ENCODE measurements at places on chromosomes 3 and 15.

DNA sequence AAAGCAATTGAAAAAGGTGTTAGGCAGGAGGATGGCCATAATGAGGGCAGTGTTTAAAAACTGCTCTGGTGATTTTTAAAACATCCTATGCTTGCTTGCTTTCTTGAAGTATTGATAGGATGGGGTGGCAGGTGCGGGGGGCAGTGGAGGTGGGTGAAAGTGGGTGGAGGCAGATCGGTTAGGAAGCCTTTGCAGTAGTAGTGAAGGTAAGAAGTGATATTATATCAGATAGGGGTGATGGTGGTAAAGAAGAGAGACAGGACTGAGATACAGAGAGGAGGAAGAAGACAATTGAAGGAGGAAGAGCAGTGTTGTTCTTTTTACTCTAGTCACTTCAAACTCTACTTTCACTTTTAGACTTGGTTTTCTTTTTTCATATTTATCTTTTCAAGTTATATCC lies 11.1 kb downstream of the ZNF80 start:
- no peak for DNase-seq

DNA sequence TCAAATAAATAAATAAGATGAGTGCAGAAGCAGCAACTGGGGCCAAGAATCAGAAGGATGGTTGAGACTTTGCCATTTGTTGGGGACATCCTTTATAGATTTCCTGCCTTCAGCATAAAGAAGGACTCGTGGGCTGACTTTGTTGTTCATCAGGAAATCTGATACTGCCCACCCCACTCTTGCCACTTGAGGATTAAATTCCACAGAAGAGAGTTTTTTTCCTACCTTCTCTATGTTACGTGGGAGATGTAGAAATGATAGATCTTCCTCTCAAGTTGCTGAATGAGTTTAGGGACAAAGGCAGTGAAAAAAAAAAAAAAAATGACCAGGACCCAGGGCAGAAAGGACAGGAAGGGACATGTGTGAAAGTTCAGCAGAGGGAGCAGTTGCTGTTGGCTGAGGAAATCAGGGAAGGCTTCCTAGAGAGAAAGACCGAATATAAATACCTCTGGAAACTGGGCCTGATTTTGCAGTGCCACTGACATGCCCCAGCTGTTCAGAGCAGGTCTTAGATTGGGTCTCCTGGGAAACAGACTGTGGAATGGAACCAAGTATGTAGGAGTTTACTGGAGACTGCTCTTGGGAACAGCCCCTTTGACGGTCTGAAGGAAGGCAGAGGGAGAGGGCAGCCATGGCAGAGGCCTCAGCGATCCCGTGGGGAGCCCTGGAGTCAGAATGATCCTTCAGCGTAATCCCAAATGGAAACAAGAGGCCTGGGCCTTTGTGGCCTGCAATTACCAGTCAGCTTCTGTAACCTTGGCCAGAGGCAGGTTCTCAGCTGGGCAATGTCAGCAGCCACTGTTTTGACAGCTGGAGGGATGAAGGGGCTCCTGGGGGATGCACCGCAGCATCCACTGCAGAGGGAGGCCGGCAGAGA lies 50.9 kb downstream of the C3orf20 start:
- no peak for DNase-seq

DNA sequence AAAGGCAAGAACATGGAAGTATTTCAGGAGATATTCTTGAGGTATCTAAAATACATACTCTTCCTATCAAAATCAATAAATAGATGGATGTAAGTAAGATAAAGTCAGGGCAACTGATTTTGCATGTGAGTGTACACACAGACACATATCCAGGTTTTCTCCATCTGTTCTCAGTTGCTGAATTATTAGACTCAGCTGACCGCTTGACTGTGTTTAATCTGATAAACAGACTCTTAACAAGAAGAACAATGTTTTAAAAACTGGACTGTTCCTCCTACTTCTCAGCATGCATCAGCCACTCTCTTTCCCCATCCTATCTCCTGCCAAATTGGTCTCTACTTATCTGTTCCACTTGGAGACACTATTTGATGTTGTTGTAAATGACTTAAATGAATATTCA lies 73.5 kb downstream of the GOLGA8G start:
- DNase-seq: no peak

GRCh38 chr15:25737218-25737643 lies 125.9 kb downstream of the ATP10A start:
- no peak for DNase-seq

GRCh38 chr15:62497356-62497755 lies 332.3 kb upstream of the C2CD4B start:
- DNase-seq: no peak

DNA sequence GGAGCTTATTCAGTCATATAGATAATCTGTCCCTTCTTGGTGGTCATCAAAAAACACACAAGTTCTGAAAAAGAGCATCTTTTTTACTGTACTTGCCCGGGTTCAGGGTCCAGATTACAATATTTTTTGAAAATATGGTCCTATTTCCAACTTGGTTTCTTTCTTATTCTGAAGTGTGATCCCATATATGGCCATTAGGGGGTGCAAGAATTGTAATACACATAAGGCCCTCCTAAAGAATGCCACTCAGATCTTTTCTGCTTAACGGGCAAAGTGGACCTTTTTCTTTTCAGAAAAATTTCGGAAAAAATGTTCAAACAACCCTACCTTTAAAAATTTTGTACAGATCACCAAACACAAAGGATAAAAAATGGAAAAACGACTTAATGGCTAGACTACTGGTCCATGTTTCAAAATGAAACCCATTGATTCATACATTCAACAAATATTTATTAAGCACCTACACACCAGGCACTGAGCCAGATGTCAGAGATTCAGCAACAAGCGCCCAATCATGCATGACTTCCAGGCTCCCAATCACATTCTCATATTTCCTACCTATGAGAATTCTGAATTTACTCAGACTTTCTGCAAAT lies 102.0 kb upstream of the MYRIP start:
- DNase-seq: peak; percentile 12

DNA sequence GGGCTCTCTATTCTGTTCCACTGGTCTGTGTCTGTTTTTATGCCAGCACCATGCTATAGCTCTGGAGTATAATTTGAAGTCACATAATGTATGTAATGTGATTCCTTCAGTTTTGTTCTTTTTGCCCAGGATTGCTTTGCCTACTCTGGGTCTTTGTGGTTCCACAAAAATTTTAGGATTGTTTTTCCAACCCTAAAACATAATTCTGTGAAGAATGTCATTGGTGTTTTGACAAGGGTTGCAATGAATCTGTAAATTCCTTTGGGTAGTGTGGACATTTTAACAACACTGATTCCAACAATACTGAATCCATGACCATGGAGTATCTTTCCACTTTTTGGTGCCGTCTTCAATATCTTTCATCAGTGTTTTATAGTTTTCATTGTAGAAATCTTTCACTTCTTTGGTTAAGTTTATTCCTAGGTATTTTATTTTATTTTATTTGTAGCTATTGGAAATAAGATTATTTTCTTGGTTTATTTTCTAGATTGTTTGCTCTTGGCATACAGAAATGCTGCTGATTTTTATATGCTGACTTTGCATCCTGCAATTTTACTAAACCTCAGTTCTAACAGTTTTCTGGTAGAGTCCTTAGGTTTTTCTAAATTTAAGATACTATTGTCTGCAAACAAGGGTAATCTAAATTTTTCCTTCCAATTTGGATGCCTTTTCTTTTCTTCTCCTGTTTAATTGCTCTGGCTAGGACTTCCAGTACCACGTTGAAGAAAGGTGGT lies 29.7 kb downstream of the TJP1 start:
- no peak for DNase-seq

DNA sequence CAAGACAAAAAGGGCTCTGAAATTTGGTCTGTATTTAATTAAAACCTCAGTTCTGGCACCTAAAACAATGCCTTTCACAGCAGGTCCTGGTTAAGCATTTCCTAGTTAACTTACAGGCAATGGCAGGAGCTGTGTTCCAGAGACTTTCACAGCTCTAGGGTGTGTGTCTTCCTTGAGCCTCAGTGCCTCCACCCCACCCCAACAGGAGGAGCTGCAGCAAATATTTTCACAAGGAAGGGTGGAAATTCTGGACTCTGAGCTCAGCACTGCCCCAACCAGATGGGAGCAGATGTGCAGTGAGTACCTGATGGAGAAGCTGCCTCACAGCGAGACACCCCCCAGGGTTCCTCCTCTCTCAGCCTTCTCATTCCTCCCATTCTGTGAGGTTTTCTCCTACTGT lies 106.3 kb upstream of the SPATA12 start:
- DNase-seq: no peak

- peak; percentile 70 for DNase-seq
Observed at GRCh38 chr3:122942937-122943827, 84.4 kb downstream of the SEMA5B start.

- no peak for DNase-seq
Observed at GRCh38 chr3:112253301-112253971, 40.6 kb downstream of the SLC9C1 start.

GRCh38 chr3:64114651-64115050 lies 91.4 kb upstream of the PSMD6 start:
- DNase-seq: no peak

GRCh38 chr15:84634228-84634837 lies 19.8 kb downstream of the WDR73 start:
- no peak for DNase-seq

DNA sequence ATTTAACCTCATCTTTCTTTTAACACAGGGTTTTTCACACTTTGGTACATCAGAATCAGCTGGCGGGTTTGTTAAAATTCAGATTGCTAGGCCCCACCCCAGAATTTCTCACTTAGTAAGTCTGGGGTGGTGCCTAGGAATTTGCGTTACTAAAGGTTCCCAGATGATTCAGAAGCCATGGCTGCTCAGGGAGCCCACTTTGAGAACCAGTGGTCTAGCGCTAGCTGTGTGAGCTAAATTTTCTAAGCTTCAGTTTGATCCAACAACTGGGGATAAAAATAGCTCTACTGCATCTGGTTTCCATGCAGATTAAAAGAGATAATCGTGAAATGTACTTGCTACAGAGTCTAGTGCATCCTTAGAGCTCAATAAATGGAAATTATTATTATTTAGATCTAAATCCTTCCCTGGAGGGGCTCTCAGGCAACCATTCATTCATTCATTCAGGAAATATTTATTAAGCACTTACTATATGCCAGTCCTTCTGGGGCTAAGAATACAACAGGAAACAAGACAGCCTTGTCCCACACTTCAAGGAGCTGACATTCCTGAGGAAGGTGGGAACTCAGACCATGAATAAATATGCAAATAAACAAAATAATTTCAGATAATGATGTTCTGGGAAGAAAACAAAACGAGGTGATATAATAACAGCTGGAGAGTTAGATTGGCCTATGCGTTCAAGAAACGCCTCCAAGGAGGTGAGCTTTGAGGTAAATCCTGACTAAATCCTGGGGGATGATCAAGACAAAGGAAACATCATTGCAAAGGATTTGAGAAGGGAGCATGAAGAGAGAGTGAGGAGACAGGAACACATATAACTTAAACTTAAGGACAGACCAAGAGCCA lies 3.9 kb upstream of the CIDEC start:
- no peak for DNase-seq

DNA sequence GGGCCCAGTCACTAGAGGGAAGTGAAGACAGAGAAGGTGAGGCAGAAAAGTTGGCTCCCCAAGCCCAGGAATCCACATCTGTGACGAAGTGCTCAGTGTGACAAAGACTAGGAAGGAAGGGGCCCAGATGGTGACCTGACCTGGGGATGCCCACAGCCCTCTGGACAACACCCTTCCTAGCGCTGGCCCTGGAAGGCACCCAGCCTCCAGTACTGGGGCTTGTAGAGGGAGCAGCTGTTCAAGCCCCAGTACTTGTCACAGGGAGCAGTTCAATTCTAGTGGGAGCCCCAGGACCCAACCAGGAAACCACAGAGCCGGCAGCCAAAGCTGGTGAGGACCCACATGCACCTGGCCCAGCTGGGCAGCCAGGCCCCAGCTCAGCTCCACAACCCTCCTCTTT lies 190.8 kb downstream of the XXYLT1 start:
- DNase-seq: no peak

- DNase-seq: no peak
Observed at GRCh38 chr3:175485436-175485835, 626.3 kb downstream of the NAALADL2 start.

GRCh38 chr3:107938143-107938542 lies 152.7 kb downstream of the CD47 start:
- peak; percentile 43 for DNase-seq

- DNase-seq: no peak
Observed at GRCh38 chr15:97867870-97868269, 92.6 kb upstream of the ARRDC4 start.

GRCh38 chr3:50232303-50232702 lies 3.7 kb upstream of the GNAI2 start:
- DNase-seq: no peak

DNA sequence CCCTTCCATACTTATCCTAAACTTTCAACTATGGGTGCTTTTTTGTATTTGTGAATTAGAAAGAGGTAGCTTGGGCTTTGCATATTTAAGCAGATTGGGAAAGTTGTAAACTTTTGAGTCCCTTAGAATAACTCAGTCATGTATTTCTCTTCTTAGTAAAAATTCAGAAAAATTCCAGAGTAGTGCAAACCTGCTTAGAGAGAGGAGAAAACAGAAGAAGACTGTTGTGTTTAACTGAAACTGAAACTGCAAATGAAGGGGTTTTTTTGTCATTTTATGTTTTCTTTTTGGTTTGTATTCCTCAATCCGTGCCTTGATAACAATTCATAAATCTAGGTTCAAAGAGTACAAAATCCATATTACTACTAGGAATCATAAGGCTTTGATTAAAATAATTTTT lies 31.3 kb downstream of the CD200 start:
- no peak for DNase-seq

GRCh38 chr15:72740219-72740618 lies 43.3 kb downstream of the ADPGK start:
- DNase-seq: no peak

DNA sequence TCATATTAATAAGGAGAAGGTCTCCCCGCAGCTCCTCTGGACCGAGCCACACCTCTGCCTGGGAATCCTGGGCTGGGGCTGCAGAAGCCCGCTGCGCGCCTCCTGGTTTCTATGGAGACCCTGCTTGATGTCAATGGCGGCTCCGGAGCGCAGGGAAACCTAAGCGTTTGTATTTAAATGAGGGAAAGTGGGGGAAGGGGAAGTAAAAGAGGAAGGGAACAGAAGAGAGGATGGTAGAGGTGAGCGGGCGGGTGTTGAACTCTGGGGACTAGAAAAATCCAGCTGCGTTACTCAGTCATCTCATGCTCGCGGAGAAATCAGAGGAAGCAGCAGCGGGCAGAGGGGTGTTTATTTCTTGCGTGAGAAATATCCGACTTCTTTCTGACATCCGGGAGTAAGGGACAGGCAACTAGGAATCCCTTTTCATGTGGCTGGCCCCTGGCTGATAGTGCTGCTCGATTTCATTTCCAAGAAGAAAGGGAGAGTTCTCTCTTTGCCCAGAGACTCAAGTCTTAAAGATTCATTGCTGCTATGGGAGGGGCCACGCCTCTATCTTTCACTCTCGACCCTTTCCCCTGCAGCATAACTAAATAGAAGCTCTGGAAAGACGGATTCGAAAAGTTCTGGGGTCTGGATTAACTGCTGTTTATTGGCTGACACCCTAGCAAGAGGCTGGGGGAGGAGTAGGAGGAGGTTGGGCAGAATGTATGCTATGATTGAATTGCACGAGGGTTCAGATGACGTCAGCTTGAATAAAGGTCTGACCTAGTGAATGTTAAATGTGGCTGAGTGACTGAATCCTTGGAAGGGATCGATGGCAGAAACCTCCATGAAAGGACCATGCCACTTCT lies 110.5 kb upstream of the GAP43 start:
- peak; percentile 51 for DNase-seq
